Activated CD8-positive, alpha-beta memory T cell treated with anti-CD3 and anti-CD28 coated beads, Interleukin-2, amount 10 ng/mL, durations not matched to agents 7 days and 5 days (primary cell): ENCODE measurements at places on chromosomes 5 and 9. TPM values are rescaled to one million over a fixed set of nuclear protein-coding genes. Genes with fewer than 3 reads are reported as not detected.

- no peak for DNase-seq
These were observed 45.3 kb downstream of the SLC22A5 start for GRCh38 chr5:132414634-132415378.

DNA sequence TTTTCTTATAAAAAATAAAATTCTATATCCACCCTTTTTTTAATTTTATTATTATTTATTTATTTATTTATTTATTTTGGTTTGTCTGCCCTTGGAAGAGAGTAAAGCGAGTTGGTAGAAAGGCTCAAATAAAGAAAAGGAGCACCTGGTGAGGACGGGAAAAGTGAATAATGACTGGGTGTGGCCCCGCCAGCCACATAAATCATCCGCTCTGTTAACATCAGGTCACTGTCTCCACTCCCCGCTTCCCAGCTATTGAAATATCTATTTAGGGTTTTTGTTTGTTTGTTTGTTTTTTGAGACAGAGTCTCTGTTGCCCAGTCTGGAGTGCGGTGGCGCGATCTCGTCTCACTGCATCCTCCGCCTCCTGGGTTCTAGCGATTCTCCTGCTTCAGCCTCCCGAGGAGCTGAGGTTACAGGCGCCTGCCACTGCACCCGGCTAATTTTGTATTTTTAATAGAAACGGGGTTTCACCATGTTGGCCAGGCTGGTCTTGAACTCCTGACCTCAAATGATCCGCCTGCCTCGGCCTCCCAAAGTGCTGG, 844 bp downstream of the POLR3G start:
- DNase-seq, result no peak

- DNase-seq, result peak; percentile 44
These were observed 143.7 kb downstream of the C5orf15 start for GRCh38 chr5:133824661-133825254.

TRIM32 gene
- total RNA-seq, result 19.8 TPM

MCTP1 gene
- not detected for total RNA-seq

FCN2 gene
- total RNA-seq, result not detected

FEM1C gene
- 13.3 TPM for total RNA-seq

KIF27 gene
- total RNA-seq, result 2.0 TPM
